GM12865 (cell line): ENCODE measurements at places on chromosomes 16 and 17.

- DNase-seq, result peak; percentile 6
Measured at GRCh38 chr17:35801583-35802224, 6.3 kb upstream of the MMP28 start.

GRCh38 chr17:81315885-81316391 is 20.8 kb upstream of the SLC38A10 start:
- DNase-seq, result no peak

DNA sequence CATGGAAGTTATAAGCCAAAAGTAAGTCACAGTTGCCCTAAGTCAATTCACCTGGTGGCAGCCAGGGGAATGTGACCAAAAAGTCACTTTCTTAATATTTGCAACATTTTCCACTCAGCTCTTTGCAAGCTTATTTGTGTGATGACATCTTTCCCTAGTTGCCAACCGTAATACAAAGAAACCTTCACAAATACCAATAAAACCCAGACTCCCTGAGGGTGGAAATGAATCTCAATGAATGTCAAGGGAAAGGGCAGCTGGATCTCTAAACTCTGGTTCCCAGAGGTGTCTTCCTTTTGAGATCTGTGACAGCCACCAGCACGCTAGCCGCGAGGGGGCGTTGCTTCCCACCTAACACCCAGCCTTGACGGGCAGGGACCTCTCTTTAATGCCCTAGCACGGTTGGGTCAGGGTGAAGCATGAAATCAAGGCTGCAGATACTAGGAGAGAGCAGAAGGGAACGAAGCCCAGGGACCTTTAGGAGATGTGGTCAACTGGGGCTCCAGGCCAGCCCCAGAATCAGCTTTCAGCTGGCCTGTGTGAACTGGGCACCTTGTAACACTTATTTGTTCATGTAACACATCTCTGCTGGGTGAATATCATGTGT is 82.2 kb downstream of the CMC2 start:
- peak; percentile 22 for DNase-seq

DNA sequence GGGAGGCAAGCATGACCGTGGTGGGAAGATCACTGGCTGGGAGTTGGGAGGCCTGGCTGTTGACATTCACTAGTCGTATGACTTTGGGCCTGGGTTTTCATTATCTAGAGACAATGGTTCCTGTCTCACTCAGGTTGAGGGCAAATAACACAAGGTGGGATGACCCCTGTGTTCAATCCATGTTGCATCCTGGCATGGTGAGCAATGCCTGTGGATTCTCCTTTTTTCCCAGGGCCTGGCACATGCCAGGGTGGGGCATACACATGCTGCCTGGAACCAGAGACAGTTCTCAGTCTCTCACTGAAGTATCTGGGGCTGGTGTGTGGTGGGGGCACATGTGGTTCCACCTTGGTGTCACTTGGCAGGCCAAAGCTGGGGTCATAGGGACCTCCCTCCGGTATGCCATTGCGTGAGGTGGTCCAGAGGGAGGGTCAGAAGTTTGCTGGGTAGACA is 5.4 kb downstream of the THRA start:
- DNase-seq, result no peak

DNA sequence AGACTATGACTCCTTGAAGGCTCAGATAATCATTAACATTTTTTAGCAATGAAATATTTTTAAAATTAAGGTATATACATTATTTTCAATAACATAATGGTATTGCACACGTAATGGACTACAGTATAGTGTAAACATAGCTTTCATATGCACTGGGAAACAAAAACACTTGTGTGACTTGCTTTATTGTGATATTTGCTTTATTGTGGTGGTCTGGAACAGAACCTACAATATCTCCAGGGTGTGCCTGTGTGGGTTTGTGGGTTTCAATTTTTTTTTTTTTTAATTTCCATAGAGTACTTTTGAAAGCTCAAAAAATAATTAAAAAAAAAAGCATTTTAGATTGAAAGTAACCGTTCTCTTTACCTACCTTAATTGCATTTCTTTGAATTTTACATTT is 25.3 kb downstream of the CYLD start:
- no peak for DNase-seq

GRCh38 chr17:82400830-82401229 is 17.3 kb upstream of the HEXD start:
- DNase-seq, result peak; percentile 79

DNA sequence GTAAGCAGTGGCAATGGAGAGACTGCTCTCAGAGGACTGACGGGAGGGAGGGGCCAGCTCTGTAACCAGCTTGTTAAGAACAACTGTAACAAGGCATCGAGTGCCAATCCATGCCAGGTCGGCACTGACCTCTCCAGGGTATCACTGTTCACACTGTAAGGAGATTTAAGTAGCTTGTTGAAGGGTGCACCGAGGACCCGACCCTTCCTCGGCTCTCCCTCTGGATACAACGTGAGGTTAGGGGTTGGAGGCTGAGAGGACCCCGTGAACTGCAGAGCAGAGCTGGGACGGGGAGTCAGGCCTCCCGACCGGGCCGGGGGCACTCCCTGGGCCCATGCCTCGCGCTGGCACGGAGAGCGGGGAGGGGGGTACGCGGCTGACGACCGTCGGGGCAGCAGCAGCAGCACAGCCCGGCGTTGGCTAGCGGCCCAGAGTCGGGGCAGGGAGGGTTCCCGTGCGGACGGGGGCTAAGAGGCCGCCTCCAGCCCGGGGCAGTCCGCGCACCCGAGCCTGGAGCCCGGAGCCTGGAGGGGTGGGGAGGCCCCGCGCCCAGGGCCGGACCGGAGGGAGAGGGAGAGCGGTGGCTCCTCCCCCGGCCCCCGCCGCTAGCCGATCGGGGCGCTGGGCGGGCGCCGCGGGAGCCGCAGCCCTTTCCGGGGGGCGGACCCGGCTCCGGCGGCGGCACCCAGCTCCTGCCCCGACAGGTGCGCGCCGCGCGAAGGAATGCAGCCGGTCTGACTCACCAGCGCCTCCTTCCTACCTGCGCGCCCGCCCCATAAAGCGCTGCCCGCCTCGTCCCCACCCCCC is at the start of gene ITGB4:
ITGB4 (plus strand) TSS at position 804 of the 807 bp plus-strand sequence. CDS start 3,245 bp downstream, outside the sequence.
- peak; percentile 47 for DNase-seq

DNA sequence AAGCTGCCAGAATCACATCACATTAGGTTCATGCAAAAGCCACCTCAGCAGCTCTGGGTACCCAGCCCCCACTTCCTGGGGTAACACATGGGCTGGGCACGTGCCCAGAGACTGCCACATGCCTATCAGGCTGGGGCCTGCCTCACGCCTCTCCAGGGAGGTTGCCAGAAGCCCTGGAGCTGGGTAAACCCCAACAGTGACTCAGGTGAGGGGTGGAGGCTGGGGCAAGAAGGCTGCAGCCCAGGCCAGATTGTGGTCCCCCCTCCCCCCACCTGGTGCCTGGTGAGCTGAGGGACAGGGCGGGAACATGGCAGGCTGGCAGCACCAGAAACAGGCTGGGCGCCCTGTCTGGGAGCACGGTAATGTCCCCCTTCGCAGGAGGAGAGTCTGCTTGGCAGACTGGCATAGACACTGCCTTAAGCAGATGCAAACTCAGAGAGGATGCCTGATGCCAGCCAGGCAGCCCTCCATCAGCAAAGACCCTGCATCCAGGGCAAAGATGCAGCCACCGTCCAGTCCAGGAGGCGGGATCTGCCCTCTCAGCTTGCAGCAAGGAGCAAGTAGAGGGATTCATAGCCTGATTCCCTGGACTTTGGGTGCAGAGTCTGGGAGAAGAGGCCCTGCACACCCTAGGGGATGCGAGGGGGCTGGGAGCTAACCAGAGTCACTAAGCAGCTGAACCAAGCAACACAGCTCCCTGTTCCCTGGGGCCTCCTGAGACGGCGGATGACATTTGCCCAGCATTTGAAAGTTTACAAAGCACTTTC is 28.8 kb downstream of the NGFR start:
- DNase-seq, result no peak

GRCh38 chr16:23288726-23289512 is 13.2 kb upstream of the SCNN1B start:
- peak; percentile 60 for DNase-seq

DNA sequence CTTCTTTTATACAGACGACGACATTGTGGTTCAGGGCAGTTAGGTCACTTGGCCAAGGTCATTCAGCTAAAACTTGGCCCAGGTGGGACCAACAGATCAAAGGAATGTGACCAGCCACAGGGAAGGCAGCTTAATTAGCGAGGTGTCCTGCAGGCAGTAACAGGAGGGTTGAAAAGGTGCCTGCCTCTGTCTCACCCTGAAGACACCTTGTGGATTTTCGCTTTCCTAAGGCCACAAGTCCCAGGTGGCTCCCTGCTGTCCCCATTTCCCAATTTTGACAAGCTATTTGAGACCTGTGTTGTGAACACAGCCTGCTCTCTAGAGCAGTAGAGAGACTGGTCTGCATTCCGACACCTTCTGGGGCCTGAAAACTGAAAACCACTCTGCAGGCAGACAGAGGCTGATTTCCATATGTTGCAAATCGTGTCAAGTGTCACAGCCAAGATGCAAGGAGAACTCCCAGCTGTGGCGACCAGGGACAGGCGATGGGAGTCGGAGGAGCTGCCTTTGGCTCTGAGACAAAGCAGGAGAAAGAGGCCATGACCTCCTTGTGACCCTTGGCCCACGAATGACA is 593.1 kb upstream of the CDH5 start:
- peak; percentile 21 for DNase-seq

- no peak for DNase-seq
Measured at GRCh38 chr17:54439816-54440215, 460.8 kb upstream of the TOM1L1 start.

DNA sequence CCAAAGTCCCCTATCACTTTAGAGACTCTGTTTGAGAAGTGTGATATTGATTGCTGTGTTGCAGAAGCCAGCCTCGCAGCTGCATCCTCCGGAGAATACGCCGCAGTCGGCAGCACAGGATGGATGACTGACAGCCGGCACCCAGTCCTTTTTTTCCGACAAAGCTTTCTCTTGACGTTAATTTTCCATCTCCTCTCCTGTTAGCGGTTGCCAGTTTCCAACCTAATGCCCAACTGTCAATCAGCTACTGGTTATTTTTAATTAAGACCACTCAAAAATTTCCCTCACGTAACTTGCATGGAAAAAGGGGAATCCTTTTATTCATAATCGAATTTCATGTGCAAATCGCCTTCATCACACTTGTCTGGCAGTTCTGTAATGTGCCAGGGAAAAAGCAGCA is 953.9 kb downstream of the CDH11 start:
- no peak for DNase-seq

GRCh38 chr17:951325-952132 is 28.0 kb downstream of the NXN start:
- no peak for DNase-seq

DNA sequence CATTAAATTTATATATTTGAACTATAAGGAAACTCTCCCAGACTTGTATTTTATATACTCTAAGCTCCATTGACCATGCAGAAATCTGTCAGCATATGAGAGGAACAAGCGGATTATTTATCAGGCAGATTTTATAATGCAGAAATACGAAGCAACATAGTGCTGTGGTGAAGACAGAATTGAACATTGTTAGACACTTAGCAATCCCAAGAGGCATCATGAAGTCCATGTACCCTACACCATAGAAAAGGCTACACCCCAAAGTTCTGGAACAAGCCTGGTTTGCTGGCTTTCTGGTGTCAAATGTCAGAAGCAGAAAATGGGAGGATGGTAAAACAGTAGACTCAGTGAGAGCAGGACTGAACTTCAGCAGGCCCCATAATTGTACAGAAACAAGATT is 241.1 kb downstream of the PRKCA start:
- DNase-seq, result no peak

- no peak for DNase-seq
Measured at GRCh38 chr17:48594538-48595277, 1.1 kb upstream of the HOXB5 start.

- DNase-seq, result no peak
Measured at GRCh38 chr17:58381124-58382035, 29.4 kb upstream of the SUPT4H1 start.

GRCh38 chr17:41655611-41656111 is 31.3 kb upstream of the KRT17 start:
- no peak for DNase-seq

DNA sequence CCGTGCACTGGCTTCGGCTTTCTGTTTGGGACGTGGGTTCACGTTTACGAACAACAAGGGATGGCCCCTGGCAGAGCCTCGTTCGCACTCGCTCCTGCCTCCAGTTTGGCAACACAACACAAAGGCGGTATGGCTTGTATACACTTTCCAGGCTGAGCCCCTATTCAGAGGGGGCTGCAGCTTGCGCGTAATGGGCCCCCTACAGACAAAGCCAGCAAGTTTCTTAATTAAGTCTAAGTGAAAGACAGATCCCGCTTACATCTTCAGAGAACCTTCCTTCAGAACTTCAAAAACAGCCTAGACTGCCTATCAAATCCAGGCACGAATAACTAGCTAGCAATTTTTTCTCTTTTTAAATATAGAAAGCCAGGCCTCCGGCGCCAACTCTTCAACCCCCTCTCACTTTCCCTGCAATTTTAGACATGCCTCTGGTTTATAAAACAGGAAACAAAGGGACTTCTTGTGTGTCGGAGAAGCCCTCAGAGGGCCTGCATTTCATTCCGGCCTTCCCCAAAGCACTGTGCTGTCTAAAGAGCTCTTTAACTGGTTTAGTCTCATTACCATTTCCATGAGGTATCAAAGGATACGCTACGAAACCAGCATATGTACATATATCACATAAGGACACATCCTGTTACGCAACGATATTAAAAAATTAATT is 244.9 kb downstream of the STX8 start:
- DNase-seq, result no peak

DNA sequence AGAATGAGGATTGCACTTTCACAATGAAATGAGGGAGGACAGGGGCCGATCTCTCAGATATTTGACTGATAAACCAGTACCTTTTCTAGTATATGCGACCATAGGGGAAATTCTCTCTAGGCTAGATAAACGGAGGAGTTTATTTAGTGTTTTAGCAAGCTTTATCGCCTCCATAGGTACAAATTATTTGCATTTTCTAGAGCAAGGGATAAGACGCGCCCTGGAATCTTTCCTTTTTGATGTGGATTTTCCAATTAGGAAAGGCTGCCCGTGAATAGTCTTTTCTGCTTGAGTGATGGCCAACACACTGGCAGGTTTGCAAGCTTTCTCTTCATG is 351 bp upstream of the GDPD1 start:
- no peak for DNase-seq

GRCh38 chr17:29905086-29905878 is 24.7 kb downstream of the SSH2 start:
- no peak for DNase-seq

DNA sequence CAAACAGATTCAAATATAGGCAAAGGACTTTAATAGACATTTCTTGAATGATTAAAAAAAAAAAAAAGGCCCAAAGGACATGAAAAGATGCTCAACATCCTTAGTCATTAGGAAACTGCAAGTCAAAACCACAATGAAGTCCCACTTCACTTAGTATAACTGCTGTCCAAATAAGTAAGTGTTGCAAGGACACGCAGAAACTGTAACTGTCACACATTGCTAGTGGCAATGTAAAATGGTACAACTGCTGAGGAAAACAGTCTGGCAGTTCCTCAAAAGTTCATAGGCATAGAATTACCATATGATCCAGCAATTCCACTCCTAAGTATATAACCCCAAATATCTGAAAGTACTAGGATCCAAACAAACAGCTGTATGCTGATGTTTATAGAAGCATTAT is 112.7 kb downstream of the BRIP1 start:
- DNase-seq, result peak; percentile 76
